ENCODE measurements at places on chromosomes 11 and 22. TPM values are rescaled to one million over a fixed set of nuclear protein-coding genes. Genes with fewer than 3 reads are reported as not detected.
A peak's percentile ranks its signal among the peaks of the same experiment; 100 is the strongest.

DNA sequence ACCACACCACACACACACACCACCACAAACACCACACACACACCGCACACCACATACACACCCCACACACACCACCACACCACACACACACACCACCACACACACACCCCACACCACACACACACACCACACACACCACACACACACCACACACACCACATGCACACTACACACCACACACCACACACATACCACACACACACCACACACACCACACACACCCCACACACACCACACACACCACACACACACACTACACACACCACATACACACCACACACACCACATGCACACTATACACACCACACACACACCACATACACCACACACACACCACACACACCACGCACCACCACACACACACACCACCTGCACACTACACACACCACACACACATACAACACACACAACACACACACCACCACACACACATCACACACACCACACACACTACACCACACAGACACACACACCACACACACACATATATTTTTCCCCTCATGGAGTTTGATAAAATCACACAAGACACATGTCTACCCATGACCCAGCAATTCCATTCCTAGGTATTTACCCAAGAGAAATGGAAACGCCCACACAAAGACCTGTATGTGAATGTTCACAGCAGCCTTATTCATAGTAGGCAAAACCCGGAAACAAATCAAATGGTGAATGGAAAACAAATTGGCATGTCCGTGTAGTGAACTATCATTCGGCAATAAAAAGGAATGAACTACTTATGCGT is 14.3 kb downstream of the CD5 start:
- DNase-seq, result no peak

GRCh38 chr11:120169981-120170698 is 32.2 kb upstream of the TRIM29 start:
- DNase-seq, result no peak

DLG2 gene
- 8.3 TPM for polyA plus RNA-seq

MOV10L1 gene
- 0.24 TPM for polyA plus RNA-seq

- peak; percentile 64 for DNase-seq
Observed at GRCh38 chr11:78798663-78799062, 224.0 kb upstream of the NARS2 start.

GRCh38 chr22:20153945-20154344 is 3.1 kb upstream of the CCDC188 start:
- DNase-seq, result no peak

- no peak for DNase-seq
Observed at GRCh38 chr11:2590131-2590964, 109.4 kb downstream of the KCNQ1OT1 start.

CCDC116 gene
- polyA plus RNA-seq, result 0.20 TPM

DNA sequence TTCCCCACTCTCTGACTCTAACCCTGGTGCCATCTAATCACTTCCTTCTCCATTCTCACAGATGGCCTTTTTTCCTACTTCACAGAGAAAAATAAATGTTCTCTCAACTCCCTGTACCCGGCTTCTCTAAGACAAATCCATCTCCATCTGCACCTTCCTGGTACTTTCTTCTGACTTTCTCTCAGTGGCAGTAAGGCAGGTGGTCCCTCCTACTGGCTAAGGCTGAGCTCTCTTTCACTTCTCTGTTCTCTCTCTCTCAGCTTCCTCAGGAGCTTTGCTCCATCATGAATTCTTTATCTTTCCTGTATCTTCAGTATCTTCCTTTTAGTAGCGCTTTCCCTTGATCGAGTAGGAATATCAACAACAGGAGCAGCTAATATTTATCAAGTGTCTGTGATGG is 421.6 kb downstream of the TMEM135 start:
- DNase-seq, result no peak

DNA sequence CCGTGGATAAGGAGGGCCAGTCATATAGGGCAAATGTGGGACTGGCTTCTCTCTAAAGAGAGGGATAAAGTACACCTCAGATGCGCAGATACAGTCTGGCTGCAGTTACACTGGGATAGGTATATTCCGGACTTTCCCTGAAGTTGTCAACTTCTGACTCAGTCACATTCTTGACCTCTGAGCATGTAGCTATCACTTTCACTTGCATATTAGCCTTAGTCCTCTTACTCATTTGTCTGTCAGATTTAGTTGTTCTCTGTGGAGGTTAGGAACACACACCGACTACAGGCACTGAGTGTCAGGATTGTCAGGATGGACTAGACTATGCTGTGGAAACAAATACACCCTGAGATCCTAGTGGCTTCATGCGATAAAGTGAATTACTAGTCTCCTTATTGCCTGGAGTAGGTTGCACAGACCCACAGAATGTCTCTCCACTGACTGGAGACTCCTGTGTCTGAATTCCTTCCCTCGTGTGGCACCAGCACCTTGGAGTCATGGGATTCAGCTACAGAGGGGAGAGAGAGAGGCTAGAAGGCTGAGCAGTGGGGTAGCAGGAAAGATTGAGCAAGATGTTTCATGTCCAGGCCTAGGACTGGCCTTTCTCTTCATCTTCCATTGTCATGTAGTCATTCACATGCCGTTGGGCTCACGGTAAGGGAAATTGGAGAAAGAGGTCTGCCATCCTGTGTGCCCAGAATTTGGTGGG is 654.3 kb downstream of the NTM start:
- no peak for DNase-seq

USH1C gene
- polyA plus RNA-seq, result 0.38 TPM

DNA sequence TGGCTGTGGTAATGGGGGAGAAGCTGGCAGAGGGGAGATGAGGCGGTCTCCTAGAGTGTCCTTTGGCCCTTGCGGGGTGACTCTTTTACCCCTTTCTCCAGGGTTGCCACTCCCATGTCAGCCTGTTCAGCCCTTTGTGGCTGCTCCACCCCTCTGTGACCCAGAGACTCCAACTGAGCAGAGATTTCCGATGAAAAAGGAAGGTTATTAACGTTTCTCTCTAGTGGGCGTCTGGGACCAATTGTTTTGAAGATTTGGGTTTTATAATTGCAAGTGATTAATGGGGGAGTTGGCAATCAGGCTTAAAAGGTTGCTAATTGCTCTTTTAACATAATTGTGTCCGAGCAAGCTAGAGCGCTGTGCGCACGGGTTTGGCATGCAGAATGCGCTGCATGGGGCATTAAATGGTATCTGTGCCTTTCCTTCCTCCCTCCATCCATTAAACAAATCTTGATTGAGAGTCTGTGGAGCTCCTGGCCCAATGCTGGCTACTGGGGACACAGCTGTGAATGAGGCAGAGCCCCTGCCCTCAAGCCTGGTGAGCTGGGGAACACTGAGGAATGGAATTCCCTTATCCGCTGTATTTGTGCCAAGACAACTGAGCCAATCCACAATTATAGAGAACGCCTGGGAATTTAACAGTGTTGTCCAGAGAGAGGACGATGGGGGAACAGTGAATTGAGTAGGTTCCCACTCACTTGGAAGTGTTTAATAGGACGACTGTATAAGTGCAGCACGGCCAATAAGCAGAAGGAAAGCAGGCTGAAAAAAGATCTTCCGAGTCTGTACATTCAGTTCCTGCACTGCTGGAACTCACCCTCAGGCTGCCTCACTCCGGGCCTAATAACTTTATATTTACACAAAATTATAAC is 295.9 kb downstream of the MIAT start:
- peak; percentile 41 for DNase-seq

DNA sequence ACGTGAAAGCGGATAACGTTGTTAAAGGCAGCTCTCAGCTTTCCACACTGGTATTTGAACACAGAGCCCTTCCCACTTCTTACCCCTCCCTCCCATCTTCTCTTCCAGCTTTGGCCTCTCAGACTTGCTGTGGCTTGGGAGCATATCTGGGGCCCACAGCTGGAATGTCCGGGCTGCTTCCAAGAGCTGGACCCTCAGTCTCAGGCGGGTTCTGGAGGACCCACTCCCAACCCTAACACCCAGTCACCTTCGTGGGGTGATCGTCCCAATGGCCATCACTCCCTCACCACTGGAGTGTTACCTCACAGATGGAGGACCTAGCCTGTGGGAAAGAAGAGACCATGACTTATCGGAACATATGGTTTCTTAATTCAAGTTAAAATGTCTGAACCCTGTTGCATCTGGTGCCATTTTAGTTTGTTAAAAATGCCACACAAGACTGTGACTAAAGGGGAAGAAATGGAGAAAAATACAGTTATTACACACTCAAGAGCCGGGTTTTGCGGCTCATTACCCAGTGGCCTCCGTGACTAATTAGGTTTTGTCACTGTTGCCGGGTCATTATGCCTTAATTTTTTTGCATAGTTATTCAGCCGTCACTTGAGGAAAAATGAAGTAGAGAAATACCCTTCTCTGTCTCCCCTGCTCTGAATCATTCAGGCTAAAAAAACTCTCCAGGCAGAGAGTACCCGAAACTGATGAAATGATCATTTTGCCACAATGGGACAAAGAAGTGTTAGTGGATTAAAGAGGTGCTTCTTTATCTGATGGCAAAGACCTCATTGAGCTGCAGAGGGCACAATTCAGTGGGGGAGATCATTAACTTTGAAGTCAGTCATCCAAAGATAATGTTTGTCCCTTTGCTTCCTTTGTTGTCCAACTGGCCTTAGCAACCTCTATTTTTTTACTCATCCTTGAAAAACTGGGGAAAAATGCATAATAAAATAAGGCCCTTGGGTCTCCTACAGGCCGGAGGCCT is 87.2 kb upstream of the HTATIP2 start:
- DNase-seq, result no peak

DNA sequence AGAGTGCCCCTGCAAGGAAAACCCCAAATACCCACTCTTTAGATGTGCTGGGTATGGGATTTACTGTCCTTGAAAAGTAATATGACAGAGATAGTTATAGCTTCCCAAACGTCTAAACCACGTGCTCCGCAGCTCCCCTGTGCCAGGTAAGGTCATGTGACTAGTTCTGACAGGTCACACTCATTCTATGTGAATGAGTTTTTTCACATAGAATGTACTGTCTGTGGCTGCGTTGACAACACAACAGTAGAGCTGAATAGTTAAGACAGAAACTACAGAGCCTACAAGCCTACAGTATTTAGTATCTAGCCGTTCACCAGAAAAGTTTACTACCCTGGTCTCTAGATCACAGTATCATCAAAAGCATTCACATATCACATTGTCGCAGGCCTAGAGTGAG is 236.2 kb downstream of the ETS1 start:
- DNase-seq, result no peak

DNA sequence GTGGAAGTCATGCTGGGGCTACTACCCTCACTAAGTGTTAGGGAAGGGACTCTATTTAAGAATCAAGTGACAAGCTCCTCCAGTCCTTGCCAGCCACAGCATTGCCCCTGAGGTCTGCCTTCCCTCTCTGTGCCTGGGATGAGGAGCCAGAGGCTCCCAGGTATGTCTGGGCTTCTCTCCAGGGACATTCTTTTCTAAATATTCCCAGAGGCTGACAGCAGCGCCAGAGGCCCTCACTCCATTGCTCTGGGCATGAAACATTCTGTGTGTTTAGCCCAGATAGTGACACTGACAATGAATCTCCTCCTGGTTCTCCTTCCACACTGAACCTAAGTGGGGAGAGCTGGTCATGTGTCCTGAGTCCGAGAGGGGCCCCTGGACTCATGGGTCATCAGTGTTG is 2.2 kb downstream of the OR51E1 start:
- DNase-seq, result no peak

DNA sequence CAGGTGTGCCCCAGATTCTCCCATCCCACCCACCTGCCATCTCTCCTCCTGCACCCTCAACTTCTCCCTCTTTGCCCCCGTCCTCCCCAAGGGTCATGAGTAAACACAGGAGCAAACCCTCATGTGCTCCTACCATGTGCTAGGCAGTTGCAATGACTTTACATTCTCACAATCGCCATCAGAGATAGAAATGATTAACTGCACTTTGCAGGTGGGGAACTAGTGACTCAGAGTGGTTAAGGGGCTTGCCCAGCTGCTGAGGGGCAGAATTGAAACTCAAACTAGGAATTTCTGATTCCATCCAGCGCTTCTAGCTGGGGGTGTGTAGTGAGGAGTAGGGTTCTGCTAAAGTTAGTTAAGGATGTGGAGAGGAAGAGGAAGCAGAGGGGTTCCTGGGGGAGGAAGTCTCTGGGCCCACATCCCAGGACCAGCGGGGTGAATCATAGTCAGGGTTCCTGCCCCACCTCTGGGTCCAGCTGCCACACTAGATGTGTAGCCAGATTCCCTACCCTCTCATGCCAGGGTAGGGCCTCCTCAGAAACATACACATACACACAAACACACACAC is 16.0 kb upstream of the PRG2 start:
- DNase-seq, result no peak

ADM2 gene
- 0.49 TPM for polyA plus RNA-seq
